Activated CD4-positive, alpha-beta T cell treated with anti-CD3 and anti-CD28 coated beads, Interleukin-2, Interleukin-6, amounts not matched to agents 100 ng/mL and 50 ng/mL, durations not matched to agents 16 hours and 8 hours (primary cell): ENCODE measurements at places on chromosomes 4 and X.

DNA sequence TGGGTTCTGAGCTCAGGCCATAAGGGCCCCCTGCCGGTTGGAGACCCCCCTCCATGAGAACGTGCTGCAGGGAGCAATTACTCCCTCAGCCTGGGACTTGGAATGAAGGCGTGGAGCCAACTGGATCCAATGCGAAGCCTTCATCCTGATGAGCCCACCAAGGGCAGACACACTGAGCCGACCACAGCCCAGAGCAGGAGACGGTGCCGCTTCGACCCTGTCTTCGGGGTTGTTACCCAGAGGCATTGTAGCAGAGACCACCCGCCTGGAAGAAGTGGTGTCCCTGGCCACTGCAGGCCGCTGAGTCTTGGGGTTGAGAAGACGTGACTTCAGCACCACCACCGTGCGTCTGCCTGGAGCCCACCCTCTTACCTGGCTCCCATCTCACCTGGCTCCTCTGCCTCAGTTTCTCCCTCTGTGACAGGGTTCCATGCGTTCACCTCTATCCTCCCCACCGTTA, 7.0 kb upstream of the NKX1-1 start:
- no peak for DNase-seq

- no peak for DNase-seq
Observed at GRCh38 chr4:80071604-80072227, 1.3 kb downstream of the ANTXR2 start.

DNA sequence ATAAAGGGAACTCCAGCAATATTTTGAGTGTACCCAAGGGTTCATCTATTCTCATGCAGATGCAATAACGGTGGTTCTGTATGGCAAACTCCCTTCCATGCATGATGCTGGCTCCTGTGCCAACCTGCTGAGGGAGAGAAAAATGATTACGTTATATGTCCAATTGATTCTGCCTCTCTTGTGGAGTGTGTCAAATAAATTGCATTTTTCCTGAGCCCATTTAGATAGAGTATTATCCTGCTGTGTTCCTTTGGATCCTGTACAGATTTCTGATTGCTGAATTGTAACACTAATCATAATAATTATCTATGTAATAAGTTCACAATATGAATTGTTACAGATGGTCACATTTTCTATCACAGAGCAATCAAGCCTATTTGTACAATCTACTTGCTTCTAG, 821.7 kb downstream of the C4orf33 start:
- no peak for DNase-seq

GRCh38 chrX:12400218-12400617, 261.9 kb downstream of the FRMPD4 start:
- no peak for DNase-seq

- no peak for DNase-seq
Observed at GRCh38 chrX:155718972-155719586, 106.3 kb upstream of the TMLHE start.

DNA sequence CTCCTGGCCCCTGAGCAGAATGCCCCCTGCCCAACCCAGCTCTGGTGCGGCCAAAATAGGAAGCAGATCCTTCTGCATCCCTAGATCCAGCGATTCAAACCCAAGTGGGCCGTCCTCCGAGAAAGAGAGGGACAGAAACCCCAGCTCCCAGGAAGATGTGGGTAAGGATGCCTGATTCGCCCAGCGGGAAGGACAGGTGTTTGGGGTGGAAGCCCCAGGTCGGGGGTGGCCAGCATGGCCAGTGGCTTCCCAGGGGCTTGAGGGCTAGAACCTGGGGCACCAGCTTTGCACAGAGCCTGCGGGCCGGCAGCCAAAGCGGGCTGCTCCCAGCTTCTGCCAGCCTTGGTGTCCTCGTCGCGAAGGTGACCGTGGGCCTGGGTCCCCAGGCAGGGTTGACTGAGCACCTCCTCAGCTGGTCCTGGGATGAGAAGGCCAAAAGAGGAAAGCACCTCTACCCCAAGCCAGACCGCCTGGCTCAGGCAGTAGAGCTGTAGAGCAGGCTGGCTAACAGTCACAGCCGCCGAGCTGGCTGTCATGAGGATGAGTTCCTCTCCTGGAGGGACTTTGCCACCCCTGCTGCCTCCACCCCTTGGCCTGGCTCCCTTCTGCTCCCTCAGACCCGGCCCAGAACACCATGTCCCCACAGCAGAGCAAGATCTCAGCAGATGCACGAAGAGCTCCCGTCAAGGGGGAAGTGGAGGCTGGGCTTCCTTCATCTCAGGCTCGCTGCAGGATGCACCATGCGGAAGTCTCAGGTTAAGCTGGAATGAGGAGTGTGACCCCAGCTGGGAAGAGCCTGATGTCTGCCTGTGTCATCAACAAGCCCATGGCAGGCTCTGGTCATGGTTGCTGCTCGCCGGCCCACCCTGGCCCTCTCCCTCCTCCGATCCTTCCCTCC, 59.9 kb downstream of the CPZ start:
- no peak for DNase-seq

DNA sequence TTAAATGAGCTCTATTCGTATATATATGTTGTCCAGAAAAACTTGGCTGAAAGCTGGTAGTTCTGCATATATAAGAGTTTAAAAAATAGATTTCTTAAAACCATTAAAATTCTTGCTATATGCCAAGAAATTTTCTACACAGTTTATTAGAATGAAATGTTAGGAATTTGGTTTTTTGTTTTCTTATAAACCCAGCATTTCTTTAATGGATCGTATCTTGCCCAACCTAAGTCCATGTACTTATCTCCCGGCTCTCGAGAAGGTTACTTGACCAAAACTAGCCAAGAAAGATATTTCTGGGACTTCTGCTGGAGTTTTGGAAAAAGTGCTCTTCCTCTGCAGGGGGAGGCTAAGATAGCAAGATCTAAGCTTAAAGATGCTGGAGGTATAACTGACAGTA, 4.7 kb upstream of the ASB5 start:
- no peak for DNase-seq

DNA sequence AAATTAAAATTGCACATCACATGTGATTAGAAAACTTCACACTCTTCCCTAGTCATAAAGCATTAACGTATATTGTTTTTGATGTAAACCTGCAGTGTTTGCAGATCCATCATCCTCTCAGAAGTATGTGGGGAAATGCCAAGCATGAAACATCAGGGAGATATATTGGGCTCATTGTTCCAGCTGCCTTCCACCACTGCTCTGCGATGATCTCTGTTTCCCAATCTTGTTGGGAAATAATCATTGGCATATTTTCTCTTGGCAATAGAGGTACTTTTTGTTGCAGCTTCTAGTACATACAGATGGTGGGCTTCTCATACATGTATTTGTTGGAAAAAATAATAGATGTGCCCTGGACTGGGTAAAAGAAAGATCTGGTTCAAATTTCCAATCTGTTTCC, 466.3 kb upstream of the HS3ST1 start:
- DNase-seq, result no peak

- DNase-seq, result no peak
Observed at GRCh38 chr4:147488556-147488955, 7.7 kb downstream of the EDNRA start.
